Stimulated activated CD8-positive, alpha-beta memory T cell treated with anti-CD3 and anti-CD28 coated beads, Interleukin-4, amount 100 ng/mL, for 1 hour (primary cell): ENCODE measurements at places on chromosomes 16 and 17.

GRCh38 chr17:43552229-43552837 is 6.2 kb upstream of the ETV4 start:
- DNase-seq = no peak

- no peak for DNase-seq
These were observed 56.9 kb downstream of the NOS2 start for GRCh38 chr17:27743281-27743885.

GRCh38 chr16:73054125-73054484 is 6.2 kb upstream of the ZFHX3 start:
- no peak for DNase-seq

DNA sequence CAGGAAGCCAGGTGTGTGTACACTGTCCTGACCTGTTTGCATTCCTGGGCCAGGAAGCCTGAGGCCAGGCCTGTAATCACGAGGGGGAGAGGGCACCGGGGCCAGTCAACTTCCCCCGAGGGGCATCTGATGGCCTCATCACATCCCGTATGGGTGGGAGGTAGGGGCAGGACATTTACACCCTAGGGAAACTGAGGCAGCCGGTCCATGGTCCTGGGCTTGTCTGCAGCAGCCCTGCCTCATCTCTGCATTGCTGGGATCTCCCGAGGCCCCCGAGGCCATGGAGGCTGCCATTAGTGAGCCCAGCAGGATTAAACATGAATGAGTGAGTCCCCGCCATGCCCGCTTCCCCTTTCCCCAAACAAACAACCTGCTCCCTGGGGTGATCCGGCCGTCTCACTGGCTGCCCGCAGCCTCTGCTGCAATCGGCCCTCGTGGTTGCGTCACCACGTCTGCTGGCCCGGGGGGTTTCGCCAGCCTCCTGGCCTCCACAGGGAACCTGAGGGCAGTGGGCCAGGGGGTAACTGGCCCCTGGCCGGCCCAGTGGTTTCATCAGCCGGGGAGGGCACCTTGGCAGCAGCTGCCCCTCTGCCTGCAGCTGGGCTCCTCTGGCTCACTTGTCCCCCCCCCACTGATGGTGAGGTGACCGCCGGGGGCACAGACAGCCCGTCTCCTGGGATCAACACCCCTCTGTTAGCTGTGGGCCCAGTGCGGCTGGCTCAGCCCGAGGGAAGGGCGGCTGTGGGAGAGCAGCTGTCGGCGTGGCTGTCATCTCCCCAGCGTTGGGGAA is 88.3 kb upstream of the GSE1 start:
- no peak for DNase-seq

GRCh38 chr17:44279346-44279665 is 11.4 kb upstream of the SLC4A1 start:
- DNase-seq = no peak

DNA sequence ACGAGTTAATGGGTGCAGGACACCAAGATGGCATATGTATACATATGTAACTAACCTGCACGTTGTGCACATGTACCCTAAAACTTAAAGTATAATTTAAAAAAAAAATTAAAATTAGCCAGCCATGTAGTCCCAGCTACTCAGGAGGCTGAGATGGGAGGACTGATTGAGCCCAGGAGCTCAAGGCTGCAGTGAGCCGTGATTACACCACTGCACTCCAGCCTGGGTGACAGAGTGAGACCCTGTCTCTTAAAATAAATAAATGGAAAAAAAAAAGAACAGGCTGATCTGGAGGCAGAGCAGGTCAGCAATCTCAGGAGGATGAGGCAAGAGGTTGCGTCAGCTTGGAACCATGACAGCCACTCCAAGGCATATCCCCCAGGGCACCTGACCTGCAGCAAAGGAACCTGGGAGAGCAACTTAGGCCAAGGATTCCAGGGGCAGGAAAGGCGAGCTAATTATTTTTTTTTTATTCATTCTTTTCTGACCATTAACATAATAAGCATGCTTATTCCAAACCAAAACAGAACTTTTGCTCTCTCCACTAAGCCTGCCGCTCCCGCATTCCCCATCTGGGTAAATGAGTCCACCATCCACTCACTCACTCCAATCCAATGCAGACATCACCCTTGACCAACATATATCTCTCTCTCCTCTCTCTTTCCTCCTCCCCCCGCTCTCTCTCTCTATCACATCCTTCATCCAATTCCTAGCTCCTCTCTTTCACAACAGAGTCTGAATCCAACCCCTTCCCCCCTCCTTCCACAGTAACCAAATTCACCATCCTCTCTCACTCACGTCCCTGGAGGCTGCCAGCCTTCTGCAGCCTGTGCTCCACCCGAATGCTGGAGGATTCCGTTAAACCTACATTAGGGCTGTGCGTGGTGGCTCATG is 47.7 kb downstream of the TK2 start:
- DNase-seq = no peak

GRCh38 chr16:70724146-70725023 is 38.5 kb upstream of the MTSS2 start:
- no peak for DNase-seq

DNA sequence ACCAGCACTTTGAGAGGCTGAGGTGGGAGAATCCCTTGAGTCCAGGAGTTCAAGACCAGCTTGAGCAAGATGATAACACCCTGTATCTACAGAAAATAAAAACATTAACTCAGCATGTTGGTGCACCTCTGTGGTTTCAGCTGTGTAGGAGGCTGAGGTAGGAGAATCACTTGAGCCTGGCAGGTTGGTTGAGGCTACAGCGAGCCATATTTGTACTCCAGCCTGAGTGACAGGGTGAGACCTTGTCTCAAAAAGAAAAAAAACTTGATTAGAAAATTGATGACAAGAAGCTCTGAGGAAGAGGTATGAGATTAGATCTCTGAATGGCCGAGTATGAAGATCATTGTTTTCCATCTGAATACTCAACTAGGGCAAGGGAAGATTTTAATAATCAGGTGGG is 31.0 kb downstream of the SCPEP1 start:
- DNase-seq = no peak

DNA sequence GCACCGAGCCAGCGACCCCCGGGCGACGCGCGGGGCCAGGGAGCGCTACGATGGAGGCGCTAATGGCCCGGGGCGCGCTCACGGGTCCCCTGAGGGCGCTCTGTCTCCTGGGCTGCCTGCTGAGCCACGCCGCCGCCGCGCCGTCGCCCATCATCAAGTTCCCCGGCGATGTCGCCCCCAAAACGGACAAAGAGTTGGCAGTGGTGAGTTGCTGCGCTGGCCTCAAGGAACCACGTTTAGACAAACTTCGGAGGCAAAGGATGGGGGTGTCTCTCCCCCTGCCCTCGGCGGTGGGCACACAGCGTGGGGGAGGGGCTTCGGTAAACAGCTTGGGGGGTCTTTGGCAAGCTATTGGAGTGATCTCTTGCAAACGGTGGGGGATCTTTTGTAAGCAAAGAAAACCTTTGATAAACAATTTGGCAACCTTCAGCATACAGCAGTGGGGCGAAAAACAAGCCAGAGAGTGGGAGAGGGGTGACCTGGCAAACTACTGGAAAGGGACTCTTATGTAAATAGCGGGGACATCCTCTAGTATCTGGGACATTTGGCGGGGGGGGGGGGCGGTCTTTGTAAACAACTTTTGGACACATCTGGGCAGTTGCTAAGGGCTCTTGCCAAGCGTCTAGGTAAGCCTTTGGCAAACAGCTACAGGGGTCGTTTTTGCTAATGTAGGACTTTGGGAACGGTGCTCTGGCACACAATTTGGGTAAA is 587 bp downstream of the MMP2 start:
- no peak for DNase-seq

DNA sequence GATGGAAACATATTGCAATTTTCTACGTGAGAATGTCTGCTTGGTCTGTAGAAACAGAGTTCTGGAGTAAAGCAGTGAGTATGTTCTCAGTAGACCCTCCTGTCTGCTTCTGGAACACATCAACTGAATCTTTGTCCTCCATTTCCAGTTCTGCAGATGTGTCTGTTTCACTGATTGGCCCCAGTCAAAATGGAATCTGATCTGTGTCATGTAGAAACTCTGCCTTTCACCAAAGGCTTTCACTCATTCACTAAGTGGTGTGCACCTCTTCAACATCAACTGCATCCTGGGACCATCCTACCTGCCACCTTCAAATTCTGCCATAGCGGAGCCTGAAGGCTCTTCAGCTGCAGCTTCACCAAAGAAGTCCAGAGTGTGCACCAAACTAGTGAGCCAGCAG is 2.8 kb upstream of the ZNF267 start:
- no peak for DNase-seq

DNA sequence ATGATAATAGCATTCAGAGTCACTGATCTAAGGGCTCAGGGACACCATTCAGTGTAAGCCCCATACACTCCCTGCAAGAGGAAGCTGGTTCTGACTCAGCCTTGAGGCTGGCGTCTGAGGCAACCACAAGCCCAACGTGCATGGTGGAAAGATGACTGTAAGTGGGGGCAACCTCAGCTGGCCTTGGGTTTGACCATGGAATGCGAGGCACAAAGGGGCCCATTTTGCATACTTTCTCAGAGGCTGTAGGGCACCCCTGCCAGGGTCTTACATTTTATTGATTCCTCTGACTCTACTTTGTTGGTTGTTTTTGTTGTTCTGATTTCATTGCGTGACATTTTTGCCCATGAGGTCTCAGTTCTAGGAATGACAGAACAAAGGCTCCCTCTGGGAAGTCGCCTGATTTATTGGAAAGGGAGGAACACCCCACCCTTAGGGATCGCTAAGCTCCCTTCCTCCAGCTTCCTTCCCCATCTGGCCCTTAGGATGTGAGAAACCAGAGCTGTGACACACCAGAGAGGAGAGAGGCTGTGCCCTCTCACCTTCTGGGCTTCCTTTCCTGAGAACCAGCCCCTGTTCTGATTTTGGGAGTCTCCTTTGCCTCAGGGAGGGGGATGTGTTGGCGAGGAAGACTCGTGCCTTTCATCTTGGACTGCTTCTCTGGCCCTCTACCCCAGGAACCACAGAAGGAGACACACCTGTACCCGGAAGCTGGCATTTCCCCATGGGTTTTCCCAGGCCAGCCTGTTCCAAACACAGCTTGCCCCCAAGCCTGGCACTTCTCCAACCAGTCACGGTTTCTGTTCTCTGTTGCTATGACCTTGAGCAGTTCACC is 5.6 kb upstream of the CIITA start:
- no peak for DNase-seq

DNA sequence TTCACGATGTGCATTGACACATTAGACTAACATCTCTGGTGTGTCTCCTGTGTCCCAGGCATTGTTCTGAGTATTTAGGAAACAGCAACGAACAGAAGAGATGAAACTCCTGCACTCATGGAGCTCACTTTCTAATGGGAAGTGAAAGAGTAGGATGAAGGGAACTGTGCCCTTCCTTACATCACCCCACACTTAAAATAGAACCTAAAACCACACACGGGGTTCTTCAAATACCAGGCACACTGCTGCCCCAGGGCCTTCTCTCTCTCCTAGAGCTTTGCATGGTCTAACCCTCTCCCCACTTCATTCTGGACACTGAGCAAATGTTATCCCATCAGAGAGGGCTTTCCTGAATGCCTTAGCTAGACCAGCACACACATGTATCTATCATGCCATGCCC is 33.7 kb downstream of the TRIM25 start:
- DNase-seq = no peak

DNA sequence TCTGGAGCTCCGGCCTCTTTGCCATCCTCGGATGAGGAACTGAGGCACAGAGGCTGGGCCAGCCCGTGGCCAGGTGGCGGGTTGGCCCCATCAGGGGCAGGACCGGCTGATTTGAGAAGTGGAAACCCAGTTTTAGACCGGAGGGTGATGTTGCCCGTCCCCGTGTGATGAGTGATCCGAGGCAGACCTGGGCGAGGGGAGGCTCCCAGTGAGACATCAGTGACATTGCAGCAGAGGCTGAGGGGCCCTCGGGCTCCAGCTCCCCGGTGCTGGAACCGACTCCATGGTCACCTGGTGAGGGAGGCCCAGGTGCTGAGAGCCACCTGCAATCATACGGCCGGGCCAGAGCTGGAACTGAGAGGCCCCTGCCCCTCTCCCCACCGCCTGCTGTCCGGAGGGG is 26.9 kb upstream of the CACNA1H start:
- DNase-seq = no peak

DNA sequence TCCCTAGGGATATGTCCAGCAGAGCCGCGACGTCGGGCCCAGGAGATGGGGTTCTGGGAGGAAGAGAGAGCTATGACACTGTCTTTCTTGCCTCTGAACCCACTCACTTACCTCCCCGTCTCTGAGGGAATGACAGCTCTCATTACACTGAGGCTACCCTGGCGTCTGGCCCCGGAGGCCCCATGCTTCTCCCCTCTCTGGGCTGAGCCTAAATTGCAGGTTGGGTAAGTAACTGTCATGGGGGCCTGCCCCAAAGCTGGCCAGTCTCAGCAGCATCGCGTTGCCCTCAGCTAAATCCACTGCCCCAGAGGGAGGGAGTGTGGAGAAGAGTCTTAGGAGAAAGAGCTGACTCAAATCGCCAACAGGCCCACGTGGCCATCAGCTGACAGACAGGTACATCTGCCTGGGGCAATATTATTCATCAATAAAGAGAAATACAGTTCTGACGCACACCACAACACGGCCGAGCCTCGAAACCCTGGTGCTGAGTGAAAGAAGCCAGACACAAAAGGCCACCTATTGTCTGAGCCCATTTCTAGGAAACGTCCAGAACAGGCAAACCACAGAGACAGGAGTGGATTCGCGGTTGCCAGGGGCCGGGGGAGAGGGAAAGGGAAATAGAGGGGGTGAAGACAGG is 156.4 kb downstream of the C16orf95 start:
- DNase-seq = no peak

GRCh38 chr16:85010446-85010930 is 847 bp downstream of the ZDHHC7 start:
- DNase-seq = no peak

DNA sequence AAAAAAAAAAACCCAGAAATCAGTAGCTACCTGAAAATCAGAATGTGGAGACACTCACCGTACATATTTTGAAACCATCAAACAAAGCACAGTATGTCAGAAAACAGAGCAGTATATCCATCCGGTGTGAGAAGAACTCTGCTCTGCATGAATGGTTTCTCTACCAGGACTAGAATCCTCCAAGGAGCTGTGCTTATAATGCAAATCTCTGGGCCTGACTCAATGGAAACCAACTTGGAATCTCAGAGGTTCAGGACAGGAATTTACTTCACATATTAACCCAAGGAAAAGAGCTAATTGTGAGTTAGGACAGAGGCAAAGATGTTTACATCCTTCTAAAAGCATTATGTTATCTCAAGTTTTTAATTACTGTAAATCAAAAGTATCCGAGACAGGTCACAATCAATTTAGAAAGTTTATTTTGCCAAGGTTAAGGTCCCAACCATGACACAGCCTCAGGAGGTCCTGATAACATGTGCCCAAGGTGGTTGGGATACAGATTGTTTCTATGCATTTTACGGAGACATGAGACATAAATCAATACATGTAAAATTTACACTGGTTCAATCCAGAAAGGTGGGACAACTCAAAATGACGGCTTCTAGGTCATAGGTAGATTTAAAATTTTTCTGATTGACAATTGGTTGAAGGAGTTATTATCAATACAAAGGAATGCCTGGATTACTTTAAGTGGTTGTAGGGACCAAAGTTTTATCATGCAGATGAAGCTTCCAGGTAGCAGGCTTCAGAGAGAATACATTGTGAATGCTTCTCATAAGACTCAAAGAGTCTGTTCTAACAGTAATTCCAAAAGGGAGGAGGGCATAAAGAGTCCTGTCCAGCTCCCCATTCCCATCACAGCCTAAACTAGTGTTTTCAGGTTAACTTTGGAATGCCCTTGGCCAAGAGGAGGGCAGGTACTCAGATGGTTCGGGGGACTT is 164.1 kb downstream of the CDH8 start:
- DNase-seq = no peak

GRCh38 chr17:19904924-19905323 is 37.2 kb upstream of the ULK2 start:
- DNase-seq = no peak

- DNase-seq = no peak
These were observed 79.3 kb downstream of the ABCC12 start for GRCh38 chr16:48076455-48077012.

- no peak for DNase-seq
These were observed 28.1 kb upstream of the HERPUD1 start for GRCh38 chr16:56903866-56904265.
